ENCODE measurements at places on chromosomes 1 and 21. TPM values are rescaled to one million over a fixed set of nuclear protein-coding genes. Genes with fewer than 3 reads are reported as not detected.
A peak's percentile ranks its signal among the peaks of the same experiment; 100 is the strongest.

The OR2T2 gene
- total RNA-seq = not detected

The SELL gene
- 222 TPM for total RNA-seq

The IL23R gene
- 0.45 TPM for total RNA-seq

The DMBX1 gene
- 0.08 TPM for total RNA-seq

The CLDN19 gene
- not detected for total RNA-seq

The C1orf50 gene
- total RNA-seq = 6.7 TPM

The SLFNL1 gene
- total RNA-seq = 0.29 TPM

The OR2L8 gene
- not detected for total RNA-seq

- H3K4me1 ChIP-seq = peaks cover 79% of the 10 kb centered on the region
- peak overlapping the region; percentile 42 for H3K4me3 ChIP-seq
- H3K36me3 ChIP-seq = peaks cover 19% of the 10 kb centered on the region
- H3K27ac ChIP-seq = peak overlapping the region; percentile 90
- DNase-seq = no peak
- no peaks in the 10 kb centered on the region for H3K27me3 ChIP-seq
Measured at GRCh38 chr1:116503546-116504307, 67.1 kb downstream of the CD58 start.

GRCh38 chr1:28902738-28903137 is 11.6 kb upstream of the EPB41 start:
- H3K4me1 ChIP-seq = peaks cover 14% of the 10 kb centered on the region
- H3K27me3 ChIP-seq = no peaks in the 10 kb centered on the region
- no peak for DNase-seq
- peaks cover 6% of the 10 kb centered on the region for H3K36me3 ChIP-seq
- H3K27ac ChIP-seq = no peak overlapping the region

GRCh38 chr1:6170742-6171201 is 9.3 kb downstream of the CHD5 start:
- no peaks in the 10 kb centered on the region for H3K4me1 ChIP-seq
- H3K4me3 ChIP-seq = no peak overlapping the region
- DNase-seq = no peak

DNA sequence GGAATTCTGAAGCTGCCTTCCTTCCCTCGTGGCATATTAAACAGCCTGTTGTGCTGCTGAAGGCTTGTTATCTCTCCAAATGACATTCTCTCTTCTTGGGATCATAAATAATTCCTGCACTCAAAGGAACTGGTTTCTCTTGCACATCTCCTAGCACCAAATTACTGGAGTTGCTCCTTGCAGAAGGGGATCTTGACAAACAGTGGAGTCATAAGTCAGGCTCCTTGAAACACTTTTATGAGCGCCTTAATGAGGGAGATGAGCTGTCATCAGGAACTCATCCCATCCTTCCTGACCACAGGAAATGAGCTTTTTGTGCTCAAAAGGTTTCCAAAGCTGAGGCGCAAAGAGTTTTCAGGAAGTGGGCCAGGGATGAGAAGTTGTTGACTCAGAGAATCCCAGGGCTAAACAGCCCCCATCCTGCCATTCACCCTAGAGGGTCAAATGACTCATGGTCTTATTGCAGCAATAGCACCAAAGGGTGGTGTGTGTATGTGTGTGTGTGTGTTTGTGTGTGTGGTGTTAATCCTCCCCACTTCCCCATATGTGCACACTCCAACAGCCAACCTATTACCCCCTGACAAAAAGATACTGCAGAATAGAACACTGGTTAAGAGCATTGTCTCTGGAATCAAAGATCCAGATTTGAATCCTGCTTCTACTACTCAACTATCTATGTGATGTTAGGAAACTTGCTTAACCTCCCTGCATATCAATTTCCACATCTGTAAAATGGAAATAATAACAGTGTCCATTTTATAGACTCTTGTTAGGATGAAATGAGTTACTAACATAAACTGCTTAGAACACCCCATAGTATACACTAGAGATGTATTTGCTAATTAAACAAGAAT is 2.8 kb upstream of the PHC2 start:
- peaks cover 5% of the 10 kb centered on the region for H3K4me1 ChIP-seq
- H3K4me3 ChIP-seq = no peak overlapping the region
- no peaks in the 10 kb centered on the region for H3K36me3 ChIP-seq
- no peak for DNase-seq
- peaks cover 32% of the 10 kb centered on the region for H3K27me3 ChIP-seq

DNA sequence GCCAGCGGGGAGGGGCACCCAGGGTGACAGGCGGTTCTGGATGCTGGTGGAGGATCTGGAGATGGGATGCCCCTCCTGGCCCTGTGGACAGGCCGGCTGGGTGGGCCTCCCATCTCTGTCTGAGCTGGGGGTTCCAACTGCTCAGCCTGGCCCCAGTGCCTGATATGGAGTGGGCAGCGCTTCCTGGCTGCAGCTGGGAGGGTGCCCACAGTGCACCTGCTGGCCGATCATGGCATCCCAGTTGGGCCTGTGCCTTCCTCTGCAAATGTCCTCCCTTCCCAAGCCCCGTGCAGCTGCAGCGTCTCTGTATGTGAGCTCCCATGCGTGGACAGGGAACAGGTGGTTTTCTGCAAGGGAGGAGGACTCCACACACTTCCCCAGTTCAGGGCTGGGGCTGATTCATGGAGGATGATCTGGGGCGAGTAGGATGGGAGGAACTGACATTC is 2.1 kb downstream of the PFKL start:
- peaks cover 15% of the 10 kb centered on the region for H3K36me3 ChIP-seq
- H3K4me3 ChIP-seq = peak overlapping the region; percentile 78
- peaks cover 59% of the 10 kb centered on the region for H3K4me1 ChIP-seq
- peak overlapping the region; percentile 55 for H3K27ac ChIP-seq

- H3K27ac ChIP-seq = no peak overlapping the region
- peaks cover 15% of the 10 kb centered on the region for H3K27me3 ChIP-seq
- no peaks in the 10 kb centered on the region for H3K36me3 ChIP-seq
- no peaks in the 10 kb centered on the region for H3K4me1 ChIP-seq
Measured at GRCh38 chr1:55353707-55354620, 138.8 kb upstream of the USP24 start.

DNA sequence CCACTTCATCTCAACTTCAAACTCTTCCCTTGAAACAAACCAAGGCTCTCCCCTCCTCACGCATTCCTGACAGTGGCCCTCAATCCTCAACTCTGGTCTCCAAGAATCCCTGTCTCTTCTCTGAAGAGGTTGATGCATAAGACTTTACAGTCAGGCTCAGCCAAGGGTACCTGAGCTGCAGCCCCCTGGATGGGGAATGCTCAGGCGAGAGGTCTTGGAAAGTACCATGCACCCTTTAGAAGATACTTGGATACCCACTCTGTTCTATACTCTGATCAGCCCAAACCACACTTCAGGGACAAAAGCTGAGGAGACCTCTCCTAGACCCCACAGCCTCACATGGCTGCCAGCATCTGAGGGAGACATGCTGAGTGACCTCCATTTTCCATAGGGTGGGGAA is 536 bp upstream of the PGLYRP3 start:
- H3K27ac ChIP-seq = no peak overlapping the region
- no peaks in the 10 kb centered on the region for H3K4me1 ChIP-seq
- no peaks in the 10 kb centered on the region for H3K36me3 ChIP-seq
- no peak overlapping the region for H3K4me3 ChIP-seq

DNA sequence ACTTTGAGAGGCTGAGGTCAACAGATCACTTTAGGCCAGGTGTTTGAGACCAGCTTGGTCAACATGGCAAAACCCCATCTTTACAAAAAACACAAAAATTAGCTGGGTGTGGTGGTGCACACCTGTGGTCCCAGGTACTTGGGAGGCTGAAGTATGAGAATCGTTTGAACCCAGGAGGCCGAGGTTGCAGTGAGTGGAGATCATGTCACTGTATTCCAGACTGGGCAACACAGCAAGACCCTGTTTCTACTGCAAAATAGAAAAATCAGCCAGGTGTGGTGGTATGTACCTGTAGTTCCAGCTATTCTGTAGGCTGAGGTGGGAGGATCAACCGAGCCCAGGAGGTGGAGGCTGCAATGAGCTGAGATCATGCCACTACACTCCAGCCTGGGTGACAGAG is 4.2 kb upstream of the INTS3 start:
- H3K36me3 ChIP-seq = no peaks in the 10 kb centered on the region
- DNase-seq = no peak
- H3K27me3 ChIP-seq = no peaks in the 10 kb centered on the region

DNA sequence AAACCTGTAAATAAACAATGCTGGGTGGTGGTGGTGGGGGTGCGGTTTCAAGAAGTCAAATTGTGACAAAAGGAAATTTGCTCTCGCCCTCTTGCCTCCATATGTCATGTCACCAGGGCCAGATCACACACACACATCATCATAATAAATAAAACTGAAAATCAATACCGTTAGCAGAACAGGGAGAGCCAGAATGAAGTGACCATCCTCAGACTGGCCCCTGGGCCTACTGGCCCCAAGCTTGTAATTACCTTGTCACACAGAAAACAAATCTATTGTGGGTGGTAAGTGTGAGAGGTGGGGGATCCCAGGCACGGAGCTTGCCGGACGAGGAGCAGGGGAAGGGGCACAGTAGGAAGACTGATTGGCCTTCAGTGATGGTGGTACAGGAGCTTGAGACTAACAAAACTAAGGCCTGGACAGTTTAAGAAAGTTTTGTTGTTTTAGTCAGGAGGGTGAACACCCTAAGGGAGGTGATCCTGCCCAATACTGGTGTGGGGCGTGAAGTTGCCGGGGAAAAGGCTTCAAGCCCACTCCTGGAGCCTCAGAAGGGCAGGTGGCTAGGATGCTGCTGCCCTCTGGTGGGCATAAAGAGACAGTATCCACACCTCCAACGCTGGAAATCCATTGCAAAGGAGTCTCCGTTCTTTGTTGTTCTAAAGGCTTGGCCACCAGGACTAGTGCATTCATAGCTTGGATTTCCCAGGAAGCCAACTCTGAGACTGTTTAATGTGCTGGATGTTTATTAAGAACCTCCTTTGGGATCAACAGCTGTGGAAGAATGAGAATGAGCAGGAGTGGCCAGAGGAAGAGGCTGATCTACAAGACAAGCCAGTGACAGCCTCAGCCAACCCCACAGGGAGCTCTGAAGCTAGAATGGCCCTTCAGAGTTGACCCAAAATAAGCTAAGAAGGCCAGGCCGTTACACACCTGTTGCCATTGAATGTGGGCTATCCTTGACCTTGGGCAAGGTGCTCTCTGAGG is 8.1 kb upstream of the C1orf216 start:
- H3K27ac ChIP-seq = no peak overlapping the region
- DNase-seq = peak; percentile 62
- no peak overlapping the region for H3K4me3 ChIP-seq
- H3K27me3 ChIP-seq = no peaks in the 10 kb centered on the region
- H3K4me1 ChIP-seq = peaks cover 3% of the 10 kb centered on the region
- peaks cover 26% of the 10 kb centered on the region for H3K36me3 ChIP-seq

DNA sequence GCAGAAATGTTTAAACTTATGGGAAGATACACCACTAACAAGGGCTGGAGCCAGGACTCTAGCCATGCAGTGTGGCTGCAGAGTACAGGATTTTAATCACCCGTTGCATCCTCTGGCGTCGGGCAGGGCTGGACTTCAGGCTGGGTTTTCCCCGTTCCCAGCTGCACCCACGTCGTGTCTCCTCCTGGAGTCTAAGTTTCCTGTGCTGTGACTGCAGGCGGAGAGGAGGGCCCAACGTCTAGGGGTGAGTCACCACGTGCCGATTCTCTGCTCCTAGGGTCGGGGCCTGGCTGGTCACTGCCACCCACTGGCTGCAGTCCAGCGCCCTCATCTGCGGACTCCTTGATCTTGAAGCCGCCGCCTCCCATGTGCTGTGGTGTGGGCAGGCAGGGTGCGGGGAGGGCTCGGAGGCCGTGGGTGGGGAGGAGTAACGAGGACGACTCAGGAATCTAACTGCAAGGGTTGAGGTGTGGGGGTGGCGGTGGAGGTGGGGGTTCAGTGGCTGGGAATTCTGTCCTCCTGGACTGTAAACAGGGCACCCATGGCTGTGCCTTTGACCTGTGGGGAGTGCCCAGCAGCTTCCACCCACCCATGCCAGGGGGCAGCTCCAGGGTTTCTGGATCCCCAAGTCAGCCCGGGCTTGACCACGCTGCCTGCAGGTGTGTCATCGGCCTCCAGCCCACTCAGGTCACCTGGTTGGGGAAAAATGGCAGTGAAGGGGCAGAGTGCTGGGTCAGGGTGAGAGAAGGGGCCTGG is 77.8 kb downstream of the ALPL start:
- no peaks in the 10 kb centered on the region for H3K36me3 ChIP-seq
- peaks cover 2% of the 10 kb centered on the region for H3K27me3 ChIP-seq
- no peak for DNase-seq
- H3K4me3 ChIP-seq = no peak overlapping the region

DNA sequence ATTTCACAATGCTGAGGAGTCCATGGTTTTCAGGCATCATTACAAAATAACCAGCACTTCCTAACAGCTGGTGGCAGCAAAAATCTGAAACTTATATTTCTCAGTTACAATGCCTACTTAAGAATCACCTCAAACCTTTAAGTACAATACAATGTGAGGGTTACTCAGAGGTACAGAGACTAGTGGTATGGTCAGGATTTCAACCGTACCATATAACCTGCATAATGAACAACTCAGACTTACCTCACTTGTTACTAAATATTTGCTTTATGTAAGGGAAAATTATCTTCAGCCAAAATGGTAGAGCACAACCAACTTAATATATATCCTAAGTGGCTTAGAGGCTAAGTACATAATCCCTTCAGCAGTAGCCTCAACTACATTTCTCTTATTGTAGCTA is 344.5 kb downstream of the SMYD3 start:
- no peak overlapping the region for H3K27ac ChIP-seq
- no peaks in the 10 kb centered on the region for H3K36me3 ChIP-seq
- no peak for DNase-seq
- no peak overlapping the region for H3K4me3 ChIP-seq
- H3K4me1 ChIP-seq = no peaks in the 10 kb centered on the region

GRCh38 chr1:94259635-94260289 is 22.4 kb upstream of the ARHGAP29 start:
- H3K4me3 ChIP-seq = no peak overlapping the region
- no peak for DNase-seq
- peaks cover 31% of the 10 kb centered on the region for H3K27me3 ChIP-seq
- no peaks in the 10 kb centered on the region for H3K36me3 ChIP-seq

- H3K36me3 ChIP-seq = no peaks in the 10 kb centered on the region
- H3K27me3 ChIP-seq = peaks cover 3% of the 10 kb centered on the region
- H3K27ac ChIP-seq = no peak overlapping the region
- DNase-seq = no peak
- peaks cover 3% of the 10 kb centered on the region for H3K4me1 ChIP-seq
Measured at GRCh38 chr1:91123319-91123718, 101.5 kb upstream of the ZNF644 start.

DNA sequence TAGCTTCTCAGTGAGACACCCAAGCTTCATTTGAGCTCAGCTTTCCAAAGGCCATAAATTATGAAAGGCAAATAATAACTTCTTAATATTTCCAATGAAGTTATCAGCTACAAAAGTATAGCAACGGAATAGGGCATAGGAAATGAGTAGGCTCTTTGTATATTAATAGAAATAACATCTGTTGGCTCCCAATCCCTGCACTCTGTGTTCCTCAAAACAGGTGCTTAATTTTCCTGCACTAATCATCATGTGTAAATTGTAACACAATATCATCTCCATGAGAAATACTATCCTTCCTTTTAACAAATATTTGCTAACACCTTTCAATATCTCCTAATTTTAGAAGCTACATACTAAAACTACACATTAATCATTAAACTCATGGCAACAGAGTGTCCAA is 19.2 kb upstream of the IFI44L start:
- H3K27ac ChIP-seq = no peak overlapping the region
- H3K4me1 ChIP-seq = no peaks in the 10 kb centered on the region
- H3K36me3 ChIP-seq = no peaks in the 10 kb centered on the region
- no peak overlapping the region for H3K4me3 ChIP-seq

All from activated CD8-positive, alpha-beta T cell treated with anti-CD3 and anti-CD28 coated beads, Interleukin-2, amount 10 ng/mL, durations not matched to agents 7 days and 5 days (primary cell).